ENCODE measurements at places on chromosomes 5 and 9.
A peak's percentile ranks its signal among the peaks of the same experiment; 100 is the strongest.

DNA sequence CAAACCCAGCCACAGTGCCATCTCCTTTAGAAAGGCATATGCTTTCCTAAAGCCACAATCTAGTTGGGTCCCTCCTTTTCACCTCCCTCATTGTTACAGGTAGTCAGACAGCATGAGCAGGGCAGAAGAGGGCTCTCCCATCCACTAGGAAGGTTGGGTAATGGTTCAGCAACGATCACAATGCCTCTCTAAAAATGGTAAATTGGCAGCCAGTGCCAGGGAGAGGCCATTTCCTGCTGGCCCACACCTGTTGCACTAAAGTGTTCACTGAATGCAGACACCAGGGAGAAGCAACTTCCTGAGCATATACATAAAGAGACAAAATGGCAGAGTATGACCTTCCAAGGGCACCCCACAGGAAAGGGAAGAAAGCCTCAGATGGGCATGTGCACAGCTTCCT lies 31.3 kb upstream of the DAP start:
- DNase-seq = no peak

GRCh38 chr5:135429301-135430134 lies 17.6 kb downstream of the DCANP1 start:
- DNase-seq = no peak

- no peak for DNase-seq
Measured at GRCh38 chr9:20492772-20493171, 129.5 kb downstream of the MLLT3 start.

DNA sequence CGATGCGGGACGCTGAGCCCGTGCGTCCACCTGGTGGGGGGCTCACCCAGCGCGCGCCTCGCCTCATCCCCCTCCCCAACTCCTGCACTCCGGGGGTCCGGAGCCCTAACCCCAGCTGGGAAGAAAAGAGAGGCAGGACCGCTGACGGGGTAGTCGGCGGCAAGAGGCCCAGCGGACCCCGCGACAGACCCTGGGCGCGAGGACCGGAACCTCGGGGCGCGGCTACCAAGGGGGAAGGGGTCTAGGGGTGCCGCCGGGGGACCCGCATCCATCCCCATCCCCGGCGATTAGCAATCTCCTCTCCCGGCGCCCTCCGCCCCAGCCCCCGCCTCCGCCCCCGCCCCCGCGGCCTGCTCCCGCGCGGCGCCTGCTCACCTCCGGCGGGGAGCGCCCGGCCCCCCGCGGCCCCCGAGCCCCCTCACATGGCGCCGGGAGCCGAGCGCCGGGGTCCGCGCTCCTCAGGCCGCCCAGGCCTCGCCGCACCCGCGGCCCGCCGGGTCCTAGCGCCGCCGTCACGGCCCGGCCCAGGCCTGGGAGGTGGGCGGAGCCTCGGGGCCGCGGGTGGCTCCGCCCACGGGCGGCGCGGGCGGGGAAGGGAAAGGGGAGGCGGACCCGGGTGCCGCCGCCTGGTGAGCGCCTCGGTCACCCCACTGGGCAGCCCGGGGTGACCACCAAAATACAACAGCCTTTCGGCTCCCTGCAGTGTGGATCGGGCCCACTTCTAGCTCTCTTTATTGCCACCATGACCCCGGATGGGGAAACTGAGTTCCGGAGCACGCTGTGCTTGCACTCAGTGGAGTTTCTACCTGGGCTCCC lies at the start of gene ST6GALNAC6:
Gene ST6GALNAC6, minus strand, starts transcription at position 476 of the 816 bp plus-strand sequence. CDS start 1,622 bp downstream, outside the sequence.
- peak; percentile 69 for DNase-seq

GRCh38 chr5:997001-997474 lies 11.6 kb upstream of the NKD2 start:
- peak; percentile 46 for DNase-seq

DNA sequence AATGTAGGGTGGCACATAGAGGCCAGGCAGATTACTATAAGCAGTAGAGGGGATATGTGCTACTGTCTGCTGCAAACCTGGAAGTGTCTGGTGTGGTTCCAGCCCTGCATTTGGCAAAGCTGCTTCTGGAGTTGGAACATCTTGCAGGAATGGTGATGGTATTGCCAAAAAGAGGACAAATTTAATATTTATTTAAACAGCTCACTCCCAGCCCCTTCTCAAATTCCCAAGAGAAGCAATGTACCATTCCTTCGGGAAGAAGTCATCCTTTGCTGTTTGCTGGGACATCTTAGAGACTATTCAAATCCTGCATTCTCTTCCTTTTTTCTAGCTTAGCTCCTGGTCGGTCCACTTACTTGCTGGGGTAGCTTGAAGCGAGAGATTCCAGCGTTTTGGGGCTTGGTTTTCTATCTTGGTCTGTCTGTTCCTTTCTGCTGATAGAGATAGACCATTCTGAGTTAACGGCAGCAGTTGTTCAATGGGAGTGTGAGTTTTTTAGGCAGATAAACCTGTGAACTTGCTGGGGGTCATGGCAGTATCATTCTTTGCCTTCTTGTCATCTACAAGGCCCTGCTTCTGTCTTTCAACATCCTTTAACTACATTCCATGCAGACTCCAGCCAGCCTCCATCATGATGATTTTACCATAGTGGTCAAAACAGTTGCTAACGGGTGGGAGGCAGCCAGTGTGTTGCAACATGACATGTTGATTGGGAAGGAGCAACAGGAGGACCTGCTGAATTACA lies 69.9 kb downstream of the RCL1 start:
- no peak for DNase-seq

- no peak for DNase-seq
Measured at GRCh38 chr9:133716564-133717112, 21.5 kb downstream of the SARDH start.

GRCh38 chr5:154727361-154727760 lies 27.8 kb upstream of the LARP1 start:
- DNase-seq = no peak

GRCh38 chr9:108703429-108703828 lies 152.4 kb downstream of the ACTL7B start:
- DNase-seq = no peak
